ENCODE measurements at places on chromosomes 4 and X. TPM values are rescaled to one million over a fixed set of nuclear protein-coding genes. Genes with fewer than 3 reads are reported as not detected.

GRCh38 chr4:147528054-147528453, 47.2 kb downstream of the EDNRA start:
- DNase-seq: no peak

Gene MSX1
- not detected for total RNA-seq

Gene HELT
- not detected for total RNA-seq

DNA sequence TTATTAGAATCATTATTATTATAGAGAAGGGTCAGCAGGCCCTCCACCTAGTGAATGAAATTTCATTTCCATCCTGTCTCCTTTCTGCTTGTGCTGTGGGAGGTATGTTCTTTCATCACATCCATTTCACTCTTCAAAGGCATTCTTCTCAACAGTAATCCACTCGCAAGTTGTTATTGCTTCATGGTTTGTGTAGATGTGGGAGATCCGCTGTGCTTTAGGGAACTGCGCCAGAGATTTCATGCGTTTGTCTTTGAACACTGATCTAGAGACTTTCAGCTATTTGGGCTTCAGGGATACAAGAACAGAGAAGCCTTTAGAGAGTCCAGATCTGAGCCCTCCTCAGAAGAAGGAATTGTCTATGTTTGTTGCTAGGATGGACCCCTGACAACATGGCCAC, 53.5 kb upstream of the PUDP start:
- no peak for DNase-seq

Gene RAB9A
- 13.7 TPM for total RNA-seq

Gene CLDN2
- total RNA-seq: not detected

DNA sequence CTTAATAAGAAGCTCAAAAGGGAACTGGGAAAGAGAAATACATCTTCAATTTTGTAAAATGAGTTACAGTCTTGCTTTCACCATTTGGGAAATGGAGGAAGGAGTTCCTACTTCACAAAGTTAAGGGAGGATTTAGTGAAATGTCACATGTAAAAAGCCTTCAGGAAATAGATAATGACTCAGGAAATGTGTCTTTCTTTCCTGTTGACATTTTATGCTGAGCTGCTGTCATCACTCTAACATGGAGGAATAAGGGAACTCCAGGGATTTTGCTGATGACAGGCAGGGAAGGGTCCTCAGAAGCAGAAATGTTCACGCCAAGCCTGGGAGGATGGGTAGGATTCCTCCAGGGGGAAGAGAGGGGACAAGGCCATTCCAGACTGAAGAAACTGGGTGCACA, 251.1 kb downstream of the USP46 start:
- no peak for DNase-seq

GRCh38 chrX:134821901-134822300, 163.6 kb upstream of the PLAC1 start:
- no peak for DNase-seq

- no peak for DNase-seq
Measured at GRCh38 chrX:107659768-107660167, 31.5 kb downstream of the PRPS1 start.

DNA sequence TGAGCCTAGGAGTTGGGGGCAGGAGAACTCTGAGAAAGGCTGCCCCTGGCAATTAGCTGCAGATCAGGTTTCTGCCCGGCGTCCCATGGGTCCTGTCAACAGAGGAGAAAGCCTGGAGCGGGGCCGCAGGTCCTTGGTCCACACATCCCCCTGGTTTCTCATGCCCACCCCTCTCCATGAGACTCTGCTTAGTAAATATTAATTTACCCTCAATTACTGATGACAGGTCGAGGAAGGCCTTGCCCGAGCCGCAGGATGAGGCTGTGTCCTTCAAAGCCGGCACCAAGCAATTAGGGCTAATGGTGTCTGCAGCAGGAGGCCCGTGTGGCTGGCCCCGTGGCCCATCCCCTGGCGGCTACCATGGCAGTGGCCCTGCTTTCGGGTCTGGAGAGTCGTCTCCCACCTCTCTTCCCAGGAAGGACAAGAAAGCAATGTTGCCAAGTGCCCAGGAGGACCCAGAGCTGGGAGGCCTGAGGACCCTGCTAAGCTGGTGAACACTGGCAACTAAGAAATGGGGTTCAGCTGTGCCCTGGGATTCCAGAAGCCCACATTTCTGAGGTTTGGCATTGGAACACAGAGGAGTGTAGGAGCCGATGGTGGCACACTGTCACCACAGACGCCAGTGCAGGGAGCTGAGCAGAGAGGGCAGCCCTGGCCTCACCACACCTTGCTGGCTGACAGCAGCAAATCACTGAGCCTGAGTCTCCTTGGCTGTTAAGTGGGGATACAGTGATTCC, 114.6 kb downstream of the CPZ start:
- DNase-seq: no peak

Gene SFRP2
- not detected for total RNA-seq

Gene PNPLA4
- total RNA-seq: 6.2 TPM
